ENCODE measurements at places on chromosomes 1 and 21.
A peak's percentile ranks its signal among the peaks of the same experiment; 100 is the strongest.

DNA sequence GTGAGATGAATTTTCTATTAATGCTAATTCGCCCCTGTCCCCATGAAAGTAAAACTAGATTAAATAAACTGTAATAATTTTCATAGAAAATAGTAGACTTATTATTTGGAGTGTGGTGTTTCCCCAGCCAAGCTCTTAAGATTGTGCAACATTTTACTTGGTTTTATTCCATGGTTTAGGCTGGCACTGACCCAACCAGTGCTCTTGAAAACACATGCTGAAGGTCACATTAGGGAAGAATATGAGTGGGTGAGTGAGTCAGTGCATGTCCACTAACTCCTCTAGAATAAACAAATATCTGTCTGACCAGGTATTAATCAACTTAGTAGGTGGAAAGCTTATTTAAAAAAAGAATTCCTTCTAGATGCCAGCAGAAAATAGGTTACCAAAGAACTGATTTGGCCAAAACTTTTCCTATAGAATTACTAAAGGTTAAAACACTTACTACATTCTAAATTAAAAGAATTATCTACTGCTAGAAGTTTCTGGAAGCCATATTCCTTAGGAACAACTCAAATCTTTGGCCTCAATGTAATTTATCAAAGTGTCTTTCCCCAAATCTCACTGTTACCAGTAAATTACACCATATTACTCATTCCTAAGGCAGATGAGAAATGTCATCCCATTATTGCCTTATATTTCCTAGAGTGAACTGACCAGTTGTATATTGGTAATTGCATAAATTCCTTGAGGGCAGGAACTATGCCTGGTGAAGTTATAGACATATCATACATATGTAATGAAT lies 89.7 kb upstream of the RGS1 start:
- DNase-seq: peak; percentile 97

GRCh38 chr1:212375986-212376385 lies 38.7 kb downstream of the PACC1 start:
- DNase-seq: no peak

DNA sequence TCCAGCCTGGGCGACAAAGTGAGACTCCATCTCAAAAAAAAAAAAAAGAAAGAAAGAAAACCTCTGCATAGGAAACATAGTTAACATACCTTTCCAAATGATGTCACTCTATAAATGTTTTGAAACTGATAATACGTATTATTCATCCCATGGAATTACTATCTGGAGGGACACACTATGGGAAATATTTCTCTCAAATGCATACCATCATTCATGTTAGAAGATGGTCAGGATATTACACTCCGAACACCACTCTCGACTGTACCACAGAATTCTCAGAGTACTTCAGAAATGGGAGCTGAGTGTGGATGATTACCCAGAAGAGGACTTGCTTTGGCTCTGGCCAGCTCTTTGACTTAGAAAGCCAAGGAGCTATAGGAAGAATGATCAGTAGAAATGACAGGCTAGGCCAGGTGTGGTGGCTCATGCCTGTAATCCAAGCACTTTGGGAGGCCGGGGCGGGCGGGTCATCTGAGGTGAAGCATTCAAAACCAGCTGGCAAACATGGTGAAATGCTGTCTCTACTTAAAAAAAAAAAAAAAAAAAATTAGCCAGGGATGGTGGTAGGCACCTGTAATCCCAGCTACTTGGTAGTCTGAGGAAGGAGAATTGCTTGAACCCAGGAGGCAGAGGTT lies 5.2 kb upstream of the LIN28A start:
- DNase-seq: no peak

DNA sequence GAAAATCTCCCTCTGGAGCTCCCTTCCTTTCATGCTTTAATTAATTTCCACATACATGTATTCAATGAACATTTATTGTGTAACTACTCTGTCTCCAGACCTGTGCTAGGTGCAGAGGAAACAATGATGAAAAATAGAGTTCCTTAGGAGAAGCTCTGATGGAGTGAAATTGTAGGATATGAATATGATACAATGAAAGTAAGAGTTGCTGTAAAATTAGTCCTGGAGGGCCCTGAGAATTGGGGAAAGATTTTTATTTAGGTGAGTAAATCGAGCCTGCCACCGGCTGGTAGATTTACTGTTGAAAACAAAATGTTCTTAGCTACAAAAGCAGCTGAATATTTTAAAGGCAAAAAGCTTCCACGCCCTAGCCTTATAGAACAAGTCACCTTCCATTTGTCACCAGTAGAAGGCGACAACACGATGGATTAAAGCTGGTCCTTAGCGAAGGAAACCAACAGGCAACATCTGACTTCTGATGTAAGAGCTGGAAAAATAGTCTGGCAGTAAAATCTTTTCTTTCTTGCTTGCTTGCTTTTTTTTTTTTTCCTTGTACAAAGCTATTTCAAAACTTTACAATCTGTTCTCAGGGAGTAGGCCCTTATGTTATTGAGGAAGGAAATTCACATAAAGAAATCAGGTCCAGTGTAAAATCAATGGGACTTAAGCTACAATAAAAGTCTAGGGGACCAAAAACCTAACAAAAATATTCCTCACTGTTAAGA lies 82.0 kb upstream of the ROR1 start:
- peak; percentile 90 for DNase-seq

DNA sequence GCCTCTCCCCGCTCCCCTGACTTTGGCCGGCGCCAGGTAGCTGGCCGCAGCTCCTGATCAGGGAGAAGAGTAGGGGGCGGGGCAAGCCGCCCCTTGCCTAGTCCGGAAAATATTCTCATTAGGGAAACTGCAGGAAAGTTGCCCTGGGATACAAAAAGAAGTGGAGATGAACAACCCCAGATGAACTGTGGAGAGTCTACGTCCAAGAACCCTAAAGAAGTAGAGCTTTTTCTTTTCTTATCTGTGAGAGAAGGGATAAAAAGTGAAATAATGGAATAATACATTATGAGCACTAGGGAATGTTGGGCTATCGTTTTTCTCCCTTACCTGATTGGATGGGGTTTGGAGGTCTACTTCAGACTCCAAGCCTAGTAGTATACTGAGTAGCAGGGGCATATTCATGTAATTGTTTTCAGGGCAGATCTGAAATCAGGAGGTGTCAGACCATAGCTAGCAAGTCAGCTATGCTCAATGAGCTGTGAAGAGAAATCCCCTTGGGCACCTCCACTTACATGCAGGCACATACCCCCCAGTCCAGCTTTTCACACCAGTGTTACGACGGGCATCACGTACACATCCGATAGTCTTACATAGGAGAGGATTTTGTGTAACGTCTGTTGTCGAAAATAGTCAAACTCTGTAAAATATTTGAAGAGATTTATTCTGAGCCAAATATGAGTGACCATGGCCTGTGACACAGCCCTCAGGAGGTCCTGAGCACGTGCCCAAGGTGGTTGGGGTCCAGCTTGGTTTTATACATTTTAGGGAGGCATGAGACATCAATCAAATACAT lies 1.7 kb upstream of the DUSP10 start:
- DNase-seq: no peak

DNA sequence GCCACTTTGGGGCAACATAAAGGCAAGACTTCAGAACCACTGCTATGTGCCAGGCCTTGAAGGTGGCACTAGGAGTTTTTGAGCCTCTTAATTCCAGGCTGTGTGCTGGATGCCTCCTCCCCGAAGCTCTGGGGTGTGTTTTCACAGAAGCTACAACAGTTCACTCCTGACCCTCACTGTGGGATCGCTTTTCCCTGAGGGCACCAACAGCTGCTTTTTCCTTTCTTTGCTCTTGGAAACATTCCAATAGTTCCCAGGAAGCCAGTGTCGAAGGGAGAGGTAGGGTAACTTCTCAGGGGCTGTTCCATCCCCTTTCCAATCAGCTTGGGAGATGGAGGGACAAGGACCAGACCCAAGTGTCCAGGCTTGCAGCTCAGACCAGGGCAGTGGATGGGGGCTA lies 153.4 kb downstream of the C1orf94 start:
- DNase-seq: no peak

- peak; percentile 90 for DNase-seq
Measured at GRCh38 chr1:51642739-51643142, 25.8 kb downstream of the OSBPL9 start.

DNA sequence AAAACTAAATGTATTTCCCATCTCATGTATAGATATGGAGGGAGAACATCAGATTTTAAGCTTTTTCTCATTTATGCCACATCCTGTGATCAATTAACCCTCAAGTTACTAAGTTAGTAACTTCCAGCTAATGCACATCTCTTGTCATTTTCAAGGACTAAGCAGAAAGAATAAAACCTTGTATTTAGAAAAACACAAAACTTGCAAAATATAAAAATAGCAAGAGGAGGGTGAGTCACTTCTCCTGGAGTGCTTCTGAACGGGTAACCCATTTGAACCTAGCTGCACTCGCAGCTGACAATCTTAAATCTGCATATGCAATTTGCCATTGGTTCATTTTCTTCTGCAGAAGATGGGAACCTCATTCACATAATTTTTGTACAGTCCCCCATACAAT lies 500.5 kb downstream of the SETD4 start:
- no peak for DNase-seq

- DNase-seq: no peak
Measured at GRCh38 chr1:60114745-60115318, 41.3 kb upstream of the C1orf87 start.

DNA sequence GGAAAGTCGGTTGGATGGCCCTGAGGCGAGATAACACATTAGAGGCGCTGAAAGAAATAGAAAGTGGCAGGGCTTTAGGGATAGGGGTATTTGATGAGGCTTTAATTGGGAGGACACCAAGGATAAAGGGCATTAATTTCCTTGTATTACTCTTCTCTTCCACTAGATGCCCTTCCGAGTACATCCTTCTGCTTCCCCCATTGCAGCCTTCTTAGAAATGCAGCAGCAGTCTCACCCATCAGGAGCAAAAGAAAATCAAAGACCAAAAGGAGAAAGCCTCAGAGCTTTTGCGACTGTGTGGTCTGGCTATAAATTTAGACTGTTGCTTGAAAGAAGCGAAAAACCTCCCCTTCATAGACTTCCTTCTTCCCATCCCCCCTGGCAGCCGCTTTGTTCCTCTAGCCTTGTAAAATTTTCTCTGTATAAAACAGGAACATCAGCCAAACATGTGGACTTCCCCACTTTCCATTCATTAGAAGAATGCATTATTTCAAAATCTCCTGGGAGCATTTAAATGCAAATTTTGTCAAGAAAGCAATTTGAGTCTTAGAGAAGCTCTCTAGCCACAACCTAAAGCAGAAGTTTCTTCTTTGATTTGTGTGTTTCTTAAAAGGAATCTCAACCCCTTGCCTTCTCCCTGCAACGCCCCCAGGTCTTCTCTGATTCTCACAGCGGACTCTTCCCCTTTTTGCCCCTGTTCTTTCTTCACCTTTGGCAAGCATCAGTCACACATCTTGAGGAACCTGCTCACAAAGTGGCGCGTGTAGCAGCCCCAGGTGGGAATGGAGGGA lies 76.6 kb downstream of the NDUFS5 start:
- peak; percentile 46 for DNase-seq

DNA sequence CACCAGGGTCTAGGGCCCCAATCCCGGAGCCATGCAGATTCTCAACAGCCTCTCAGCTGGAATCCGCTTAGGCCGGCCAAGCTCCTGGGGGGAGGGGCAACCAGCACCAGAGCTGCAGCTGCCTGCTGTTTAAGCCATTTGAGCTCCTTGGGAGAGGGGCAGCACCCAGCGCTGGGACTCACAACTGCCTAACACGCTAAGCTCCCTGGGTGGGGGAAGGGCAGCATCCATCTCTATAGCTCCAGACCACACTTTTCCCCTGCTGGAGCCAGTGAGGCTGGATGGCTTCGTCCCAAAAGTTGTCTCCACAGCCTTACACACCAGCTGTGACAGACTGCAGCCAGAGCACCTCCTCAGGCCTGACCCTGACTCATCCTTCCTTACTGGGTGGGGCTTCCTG lies 6.9 kb upstream of the PTGFR start:
- no peak for DNase-seq

All from skeletal muscle cell (primary cell).